Karpas-422 (cell line): ENCODE measurements at places on chromosomes 1 and 21.

DNA sequence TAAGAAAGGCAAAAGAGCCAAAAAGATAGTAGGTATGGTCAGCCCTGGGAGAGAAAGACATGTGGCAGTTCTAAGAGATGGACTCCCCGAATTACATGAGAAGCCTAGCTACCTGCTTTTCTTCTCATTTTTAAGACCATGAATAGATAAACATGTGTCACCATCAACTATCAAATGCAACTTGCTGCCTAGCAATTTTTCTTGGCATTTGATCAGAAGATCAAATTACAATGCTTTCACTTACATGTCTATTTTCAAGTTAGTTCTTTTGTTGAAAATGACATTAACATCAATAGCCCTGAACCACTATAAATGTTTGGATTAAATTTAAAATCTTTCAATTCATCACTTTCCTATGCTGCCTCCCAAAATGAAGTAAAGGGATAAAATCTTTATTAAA, 212.3 kb downstream of the HHIPL2 start:
- DNase-seq = no peak

DNA sequence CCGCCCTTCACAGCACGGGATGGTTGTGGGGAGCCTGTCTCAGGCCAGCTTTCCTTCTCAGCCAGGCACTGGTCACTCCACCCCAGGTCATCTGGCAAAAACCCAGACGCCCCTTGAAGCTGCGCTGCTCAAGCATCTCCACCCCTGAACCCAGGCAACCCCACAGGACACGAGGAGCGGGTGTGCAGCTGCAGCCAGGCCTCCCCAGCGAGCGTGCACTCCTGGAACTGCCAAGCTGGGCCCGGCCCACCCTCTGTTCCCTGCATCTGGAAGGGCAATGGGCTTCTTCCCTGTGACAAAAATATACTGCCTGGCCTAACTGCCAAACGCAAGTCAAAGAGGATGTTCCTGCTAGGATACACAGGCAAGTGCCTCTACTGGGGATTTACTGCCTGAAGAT, 39.7 kb downstream of the SLC66A1 start:
- no peak for DNase-seq

DNA sequence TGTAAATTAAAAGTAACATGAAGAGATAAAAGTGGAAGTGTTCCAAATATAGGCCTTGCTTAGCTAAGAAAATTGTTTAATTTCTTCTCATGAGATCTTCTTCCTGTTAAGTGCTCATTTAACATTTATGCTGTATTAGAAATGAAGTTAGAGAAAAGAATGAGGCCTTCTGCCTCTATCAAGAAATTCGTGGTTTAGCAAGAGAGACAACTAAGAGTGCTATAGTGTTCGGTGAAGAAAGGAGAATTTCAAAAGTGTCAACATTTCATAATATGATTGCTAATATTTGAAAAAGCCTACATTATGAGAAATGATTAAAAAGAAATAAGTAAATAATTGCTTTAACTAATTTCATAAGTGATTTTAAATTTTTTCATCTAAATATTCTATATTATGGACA, 18.8 kb upstream of the MNDA start:
- DNase-seq = no peak

DNA sequence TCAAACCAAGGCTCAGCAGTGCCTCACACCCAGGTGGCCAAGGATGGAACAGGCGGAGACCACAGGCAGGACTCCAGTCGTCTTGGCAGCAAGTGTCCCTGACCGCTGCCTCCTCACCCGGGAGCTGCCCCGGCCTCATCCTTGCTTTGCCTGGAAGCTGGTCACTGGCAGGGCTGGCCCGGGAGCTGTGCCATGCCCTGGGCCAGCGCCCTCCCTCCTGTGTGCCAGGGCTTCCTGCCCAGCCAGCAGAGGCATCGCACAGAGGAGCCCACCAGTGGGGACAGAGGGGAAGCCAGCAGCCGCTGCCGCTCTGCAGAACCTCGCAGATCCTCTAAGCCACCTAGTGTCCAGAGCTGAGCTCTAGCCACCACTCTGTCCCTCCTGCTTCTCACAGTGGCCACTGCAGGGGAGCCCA, 7.8 kb downstream of the CASZ1 start:
- no peak for DNase-seq

DNA sequence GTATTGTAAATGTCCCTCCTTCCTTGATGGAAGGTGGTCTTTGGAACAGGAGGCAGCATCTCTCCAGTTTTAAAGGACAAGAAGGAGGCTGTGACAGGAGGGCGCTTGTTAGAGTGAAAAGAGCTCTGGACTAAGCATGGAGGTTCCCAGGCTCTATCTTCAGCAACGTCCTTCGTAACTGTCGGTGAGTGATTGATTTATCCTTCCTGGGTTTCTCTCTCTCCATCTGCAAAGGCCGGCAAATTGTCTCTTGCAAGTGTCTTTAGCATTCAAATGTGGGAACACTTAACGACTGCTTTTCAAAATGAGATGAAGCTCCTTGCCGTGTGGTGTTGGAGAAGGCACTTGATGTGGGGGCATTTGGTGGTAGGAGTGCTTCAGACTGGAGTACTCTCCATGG, 15.2 kb downstream of the S100A11 start:
- DNase-seq = no peak

DNA sequence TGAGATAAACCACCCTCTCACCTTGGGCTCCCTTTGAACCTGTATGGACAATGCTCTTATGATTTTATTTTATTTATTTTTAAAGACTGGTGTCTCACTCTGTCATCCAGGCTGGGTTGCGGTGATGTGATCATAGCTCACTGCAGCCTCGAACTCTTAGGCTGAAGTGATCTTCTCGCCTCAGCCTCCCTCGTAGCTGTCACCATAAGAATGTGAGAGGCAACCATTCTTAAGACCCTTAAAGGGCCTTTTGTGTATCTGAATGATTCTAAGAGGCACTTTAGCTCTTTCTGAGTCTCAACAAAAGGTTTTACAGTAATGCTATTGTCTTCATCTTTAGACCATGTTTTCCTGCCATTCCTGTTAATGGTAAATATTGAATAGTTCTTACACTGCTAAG, 67.0 kb downstream of the IVNS1ABP start:
- DNase-seq = no peak

DNA sequence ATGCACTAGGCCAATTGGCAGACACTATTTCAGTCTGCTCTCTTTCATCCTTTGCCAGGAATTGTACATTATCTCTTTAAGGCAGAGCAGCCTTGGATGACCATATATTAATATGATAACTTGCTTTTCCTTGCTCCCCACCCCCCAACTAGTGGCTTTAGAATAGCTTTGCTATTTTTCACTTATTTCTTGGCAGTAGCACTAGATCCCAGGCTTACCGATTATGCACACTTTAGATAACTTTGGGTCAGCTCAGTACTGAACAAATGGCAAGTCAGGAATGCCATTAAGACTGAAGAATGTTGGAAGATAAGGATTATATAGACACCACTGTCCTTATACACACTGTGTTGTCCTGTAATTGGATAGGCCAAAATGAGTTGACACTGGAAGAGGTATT, 146.4 kb downstream of the FGGY start:
- no peak for DNase-seq

- no peak for DNase-seq
These were observed 33.3 kb downstream of the MAEL start for GRCh38 chr1:167022384-167022783.

- no peak for DNase-seq
These were observed at the start of gene KRTAP19-1 for GRCh38 chr21:30480145-30480544. Gene KRTAP19-1, minus strand, starts transcription at chr21:30480367. Its CDS starts 50 bp downstream, at chr21:30480317.

DNA sequence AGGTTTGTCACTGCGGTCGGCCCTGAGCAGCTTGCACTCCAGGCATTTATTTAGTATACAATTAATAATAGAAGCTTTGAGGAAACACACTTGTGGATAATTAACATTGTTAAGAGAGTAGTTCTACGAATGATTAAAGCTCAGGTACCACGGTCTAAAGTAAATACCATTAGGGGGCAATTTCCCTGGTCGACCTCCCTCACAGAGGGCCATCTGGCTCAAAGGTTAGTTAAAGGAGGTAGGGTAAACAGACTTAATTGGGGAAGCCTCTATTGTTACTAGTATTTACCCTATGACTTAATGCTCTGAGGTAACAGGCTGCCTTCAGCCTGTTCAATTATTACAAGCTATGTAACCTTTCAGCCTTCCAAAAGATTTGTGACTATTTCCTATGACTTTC, 122.3 kb upstream of the SLC44A3 start:
- no peak for DNase-seq

- no peak for DNase-seq
These were observed 6.7 kb downstream of the CLCNKB start for GRCh38 chr1:16050328-16050727.

GRCh38 chr1:246110343-246111219, 396.5 kb downstream of the SMYD3 start:
- no peak for DNase-seq

DNA sequence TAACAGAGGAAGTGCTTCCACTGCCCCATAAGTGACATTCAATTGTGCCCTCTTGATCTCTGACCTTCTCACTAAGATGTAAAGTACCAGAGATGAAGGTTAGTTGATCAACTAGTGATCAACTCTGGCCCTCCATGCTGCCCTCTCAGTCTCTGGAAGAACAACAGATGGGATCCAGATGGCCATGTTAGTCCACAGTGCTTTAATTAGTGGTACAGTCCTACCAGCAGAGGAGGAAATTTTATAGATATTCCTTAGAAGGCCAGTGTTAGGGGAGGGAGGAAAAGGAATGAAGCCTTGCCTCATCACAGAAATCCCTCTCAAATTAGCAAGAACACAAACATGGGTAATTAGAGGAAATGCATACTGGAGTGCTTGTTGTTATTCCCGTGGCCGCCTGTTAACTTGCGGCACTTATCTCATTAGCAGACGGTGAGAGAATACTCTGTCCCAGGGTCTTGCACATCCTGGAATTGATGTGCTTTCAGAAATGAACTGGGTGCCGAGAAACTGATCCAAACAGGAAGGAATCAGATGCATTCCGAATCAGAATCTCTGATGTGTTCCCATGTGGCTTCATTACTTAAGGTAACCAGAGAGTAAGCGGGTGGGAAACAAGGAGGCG, 91.1 kb upstream of the RGS4 start:
- no peak for DNase-seq

DNA sequence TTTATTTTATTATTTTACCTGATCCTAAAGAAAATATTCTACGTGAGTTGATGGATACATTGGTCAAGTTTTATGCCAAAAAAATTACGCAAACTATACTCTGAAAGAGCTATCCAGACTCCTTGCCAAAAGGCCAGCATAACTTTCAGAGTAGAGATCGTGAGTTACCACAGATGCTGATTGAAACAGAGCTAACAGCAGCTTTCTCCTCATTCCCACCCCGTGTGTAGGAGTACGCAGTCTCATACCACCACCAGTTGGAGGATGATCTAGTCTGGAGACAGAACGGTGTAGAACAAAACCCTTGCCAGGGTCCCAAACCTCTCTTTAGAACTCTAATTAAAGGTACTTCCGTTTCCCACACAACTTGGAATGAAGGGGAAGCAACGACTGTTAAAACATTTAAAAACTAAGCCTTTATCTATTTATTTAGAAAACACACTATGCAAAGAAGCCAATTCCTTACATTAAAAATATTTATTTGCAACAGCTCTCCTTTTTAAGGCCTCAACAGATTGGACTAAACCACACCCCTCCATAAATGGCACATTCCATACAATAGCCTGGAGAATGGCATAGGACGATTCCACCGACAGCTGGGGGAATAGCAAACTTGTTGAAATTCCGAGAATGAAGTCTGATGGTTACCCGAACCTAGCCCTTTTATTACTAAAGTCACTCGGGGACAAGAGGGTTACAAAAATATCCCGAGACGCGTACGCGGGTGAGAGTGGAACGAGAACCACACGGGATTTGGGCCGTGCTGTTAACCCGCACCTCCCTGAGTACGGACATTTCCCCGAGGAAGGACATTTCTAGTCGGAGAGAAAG, 1.4 kb downstream of the NUCKS1 start:
- DNase-seq = peak; percentile 61

GRCh38 chr21:44423312-44423821, 31.9 kb upstream of the LRRC3 start:
- DNase-seq = no peak

DNA sequence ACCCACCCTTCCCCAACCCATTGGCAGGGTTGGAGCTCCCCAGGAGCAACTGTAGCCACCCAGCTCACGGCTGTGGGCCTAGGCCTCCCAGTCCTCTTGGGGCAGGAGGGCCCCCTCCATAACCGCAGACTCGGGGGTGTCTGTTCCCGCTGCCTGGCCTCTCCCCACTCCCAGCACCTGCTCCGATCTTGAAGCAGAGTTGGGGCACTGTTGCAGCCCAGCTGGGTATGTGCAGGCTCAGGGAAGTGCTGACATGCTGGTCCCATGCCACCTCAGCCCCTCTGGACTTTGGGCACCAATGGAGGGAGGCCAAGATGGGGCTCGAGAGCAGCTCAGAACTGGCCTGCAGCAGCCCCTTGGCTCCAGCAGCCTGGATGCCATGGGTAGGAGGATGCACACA, 54.8 kb upstream of the KRTAP11-1 start:
- DNase-seq = no peak

GRCh38 chr1:90223401-90223800, 228.5 kb downstream of the ZNF326 start:
- DNase-seq = no peak

DNA sequence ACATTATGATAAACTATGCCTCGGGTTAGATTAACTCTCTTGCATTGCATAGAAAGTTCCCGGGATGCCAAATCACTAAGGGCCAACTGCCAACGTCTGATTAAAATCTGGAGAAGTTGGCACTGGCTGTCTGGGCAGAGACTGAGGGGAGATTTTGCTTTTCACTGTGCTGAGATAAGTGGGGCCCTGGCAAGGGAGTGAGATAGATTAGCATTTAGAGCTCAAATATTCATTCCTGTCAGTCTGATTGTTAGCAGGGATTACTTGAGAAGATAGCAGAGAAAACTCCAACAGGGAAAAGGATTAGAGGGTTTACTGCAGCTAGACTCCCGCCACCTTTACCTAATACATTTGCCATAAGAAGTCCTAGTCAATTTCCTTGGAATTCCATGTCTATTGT, 714.1 kb upstream of the CHRM3 start:
- DNase-seq = no peak

GRCh38 chr1:35573198-35574124, at the start of gene TFAP2E:
Gene TFAP2E, plus strand, starts transcription at chr1:35573314. Its CDS starts 264 bp downstream, at chr1:35573578.
- DNase-seq = no peak

- no peak for DNase-seq
These were observed 25.5 kb upstream of the CCSAP start for GRCh38 chr1:229368347-229368746.

GRCh38 chr1:241932845-241933244, 24.7 kb upstream of the BECN2 start:
- DNase-seq = no peak

- no peak for DNase-seq
These were observed 96.7 kb downstream of the ABCA4 start for GRCh38 chr1:94024104-94024792.

- no peak for DNase-seq
These were observed 16.9 kb upstream of the VAMP3 start for GRCh38 chr1:7754234-7754633.
